ENCODE measurements at places on chromosomes 7 and 10.

GRCh38 chr7:113256883-113257531 is 138.7 kb upstream of the SMIM30 start:
- no peak for DNase-seq

DNA sequence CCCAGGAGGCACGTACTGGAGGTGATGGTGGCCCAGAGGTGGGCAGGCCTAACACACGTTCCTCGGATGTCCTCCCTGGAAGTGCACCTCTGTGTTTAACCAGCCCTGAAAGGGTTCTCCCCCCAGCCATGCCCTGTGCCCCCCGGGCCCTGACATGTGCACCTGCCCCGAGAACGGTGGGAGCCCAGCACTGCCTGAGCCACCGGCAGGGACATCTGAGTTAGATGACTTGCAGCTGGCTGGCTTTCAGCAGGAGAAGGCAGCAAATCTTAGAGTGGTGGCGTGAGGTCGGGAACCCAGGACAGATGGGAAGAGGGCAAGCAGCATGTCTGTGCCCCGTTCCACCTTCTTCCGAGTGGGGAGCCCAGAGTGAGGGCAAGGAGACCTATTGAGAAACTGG is 291.8 kb downstream of the TCERG1L start:
- DNase-seq = no peak

GRCh38 chr7:71237945-71238344 is 106.0 kb downstream of the GALNT17 start:
- DNase-seq = no peak

GRCh38 chr10:110735620-110736027 is 91.5 kb downstream of the RBM20 start:
- DNase-seq = no peak

- DNase-seq = no peak
Observed at GRCh38 chr7:151014950-151015349, 9.3 kb downstream of the ATG9B start.

GRCh38 chr7:9149499-9150082 is 716.2 kb downstream of the NXPH1 start:
- DNase-seq = no peak

DNA sequence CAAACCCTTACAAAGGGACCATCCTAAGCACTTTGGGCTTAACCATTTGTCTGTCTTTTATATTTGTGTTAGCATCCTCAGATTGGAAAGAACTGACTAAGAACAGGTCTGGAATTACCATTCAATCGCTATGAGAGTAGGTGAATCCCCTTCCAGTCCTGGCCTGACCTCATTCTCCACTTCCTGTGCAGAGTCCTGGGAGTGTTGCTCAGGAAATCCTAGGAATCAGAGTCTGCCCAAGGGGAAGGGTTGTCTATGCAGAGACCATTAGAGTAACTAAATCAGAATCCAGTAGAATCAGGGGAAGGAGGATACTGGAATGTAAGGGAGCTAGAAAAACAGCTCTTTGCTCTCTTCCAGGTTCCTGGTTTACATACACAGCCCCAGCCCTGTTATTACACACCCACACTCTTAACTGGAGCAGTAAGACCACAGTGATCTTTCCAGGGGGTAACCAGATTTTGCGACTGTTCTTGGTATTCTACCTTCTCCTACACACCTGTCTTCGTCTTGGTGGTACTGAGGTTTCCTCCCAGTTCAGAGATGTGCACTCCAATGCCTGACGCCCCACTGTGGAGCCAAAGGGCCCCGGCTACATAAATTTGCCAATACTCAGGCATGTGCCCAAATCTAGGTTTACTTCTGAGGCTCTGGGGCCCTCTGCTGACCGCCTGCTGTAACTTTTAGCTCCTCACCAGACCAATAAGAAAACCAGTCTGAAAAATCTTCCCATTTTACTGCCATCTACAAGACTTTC is 103.7 kb downstream of the RNF216 start:
- DNase-seq = no peak

DNA sequence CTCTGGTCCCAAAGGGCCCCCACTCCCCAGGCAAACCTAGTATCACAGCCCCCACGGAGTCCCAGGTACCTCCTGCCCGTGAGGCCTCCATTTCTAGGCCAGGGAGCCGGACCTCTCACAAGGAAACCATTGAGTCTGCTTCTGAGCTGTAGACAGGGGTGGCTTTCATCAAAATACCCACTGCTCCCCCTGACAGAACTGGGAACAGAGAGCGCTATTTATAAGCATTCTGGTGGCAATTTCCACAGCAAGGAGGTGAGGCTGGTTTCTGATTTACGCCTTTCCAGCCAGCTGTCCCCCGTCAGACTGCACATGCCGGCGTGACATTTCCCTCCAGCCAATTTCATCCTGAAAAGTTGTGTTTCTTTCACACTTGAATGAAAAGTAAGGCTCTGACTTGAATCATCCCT is 407.5 kb upstream of the PRKCQ start:
- no peak for DNase-seq

- no peak for DNase-seq
Observed at GRCh38 chr10:96238646-96239623, 32.4 kb downstream of the BLNK start.

DNA sequence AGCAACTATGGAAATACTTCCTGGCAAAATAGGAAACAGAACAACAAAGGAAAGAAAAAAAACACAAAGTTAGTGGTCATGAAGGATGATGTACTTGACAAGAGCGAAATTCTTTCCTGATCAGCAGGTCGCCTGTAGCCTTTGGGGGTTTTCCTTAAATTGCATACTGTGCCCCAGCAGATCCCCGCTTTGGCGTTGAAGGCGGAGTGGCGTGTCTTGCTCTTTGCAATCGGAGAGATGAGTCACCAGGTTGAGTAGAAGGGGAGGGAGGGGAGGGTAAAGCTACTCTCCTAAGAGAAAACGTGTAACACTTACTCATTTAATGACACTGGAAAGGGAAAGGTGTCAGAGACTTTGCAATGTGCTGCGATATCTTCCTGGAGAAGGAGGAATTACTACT is 587.2 kb downstream of the SORCS1 start:
- DNase-seq = no peak

- no peak for DNase-seq
Observed at GRCh38 chr10:20745556-20746375, 151.3 kb downstream of the NEBL start.

GRCh38 chr7:37915438-37915837 is 1.2 kb downstream of the SFRP4 start:
- no peak for DNase-seq

DNA sequence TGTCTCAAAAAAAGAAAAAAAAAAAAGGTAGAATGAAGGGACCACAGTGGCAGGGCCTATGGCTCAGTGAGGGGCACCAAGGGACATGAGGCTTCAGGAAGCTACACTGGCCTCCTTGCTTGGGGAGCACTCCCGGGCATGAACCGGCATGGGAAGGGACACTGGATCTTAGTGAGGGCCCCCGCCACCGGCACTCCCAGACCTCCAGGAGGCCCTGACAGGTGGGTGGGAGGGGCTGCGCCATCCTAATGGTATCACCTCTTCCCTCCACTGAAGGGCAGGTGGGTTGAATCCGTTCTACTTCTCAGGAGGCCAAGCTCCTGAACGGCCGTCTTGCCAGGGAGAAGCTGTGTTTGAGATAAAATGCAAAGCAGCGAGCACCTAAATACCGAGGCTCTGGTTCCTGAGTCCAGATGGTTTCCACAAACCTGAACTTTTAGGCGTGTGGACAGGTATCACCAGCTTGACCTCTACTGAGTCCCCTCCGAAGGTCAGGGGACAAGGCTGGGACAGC is 69.8 kb downstream of the C10orf143 start:
- no peak for DNase-seq

- DNase-seq = no peak
Observed at GRCh38 chr10:50333872-50334271, 82.6 kb upstream of the ASAH2 start.

GRCh38 chr10:98339799-98340198 is 71.8 kb upstream of the LOXL4 start:
- no peak for DNase-seq

- DNase-seq = no peak
Observed at GRCh38 chr10:67257018-67257417, 331.2 kb downstream of the LRRTM3 start.

DNA sequence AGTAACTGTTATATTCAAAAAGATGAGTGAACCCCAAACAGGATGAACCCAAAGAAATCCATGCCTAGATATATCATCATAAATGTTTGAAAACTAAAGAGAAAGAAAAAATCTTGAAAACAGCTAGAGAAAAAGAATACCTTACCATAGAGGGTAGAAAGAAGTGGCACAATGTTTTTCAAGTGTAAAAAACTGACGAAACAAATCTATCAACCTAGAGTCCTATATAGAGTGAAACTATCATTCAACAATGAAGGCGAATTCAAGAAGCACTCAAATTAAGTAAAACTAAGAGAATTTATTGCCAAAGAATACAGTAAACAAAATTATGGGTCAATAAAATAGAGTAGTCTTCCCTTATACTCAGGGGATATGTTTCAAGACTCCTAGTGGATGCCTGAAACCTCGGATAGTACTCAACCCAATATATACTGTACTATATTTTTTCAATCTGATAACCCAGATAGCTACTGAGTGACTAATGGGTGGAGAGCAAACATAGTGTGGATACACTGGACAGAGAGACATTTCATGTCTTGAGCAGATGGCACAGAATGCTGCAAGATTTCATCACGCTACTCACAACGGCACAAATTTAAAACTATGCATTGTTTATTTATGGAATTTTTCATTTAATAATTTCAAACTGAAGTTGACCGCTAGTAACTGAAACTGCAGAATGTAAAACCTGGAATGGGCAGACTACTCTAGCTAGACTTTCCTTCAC is 52.6 kb upstream of the TMEM106B start:
- DNase-seq = no peak

- no peak for DNase-seq
Observed at GRCh38 chr7:132080967-132081668, 495.2 kb downstream of the PLXNA4 start.

DNA sequence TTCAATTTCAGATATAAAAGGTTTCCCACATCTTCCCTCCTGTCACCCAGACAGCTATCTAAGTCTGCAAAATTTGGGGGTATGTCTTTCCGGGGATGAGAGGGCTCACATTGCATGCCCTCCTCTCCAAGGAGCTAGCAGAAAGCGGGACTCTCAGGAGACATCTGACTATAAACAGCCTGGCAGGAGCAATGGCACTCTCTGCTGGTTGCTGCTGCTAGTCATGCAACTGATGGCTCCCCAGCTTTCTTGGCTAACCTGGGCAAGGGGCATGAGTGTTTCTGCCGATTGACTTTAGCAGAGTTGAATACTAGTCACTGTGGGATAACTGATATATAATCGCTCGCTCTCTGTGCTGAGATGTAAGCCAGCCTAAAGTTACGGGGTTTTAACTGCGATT is 12.0 kb downstream of the TBX20 start:
- no peak for DNase-seq

DNA sequence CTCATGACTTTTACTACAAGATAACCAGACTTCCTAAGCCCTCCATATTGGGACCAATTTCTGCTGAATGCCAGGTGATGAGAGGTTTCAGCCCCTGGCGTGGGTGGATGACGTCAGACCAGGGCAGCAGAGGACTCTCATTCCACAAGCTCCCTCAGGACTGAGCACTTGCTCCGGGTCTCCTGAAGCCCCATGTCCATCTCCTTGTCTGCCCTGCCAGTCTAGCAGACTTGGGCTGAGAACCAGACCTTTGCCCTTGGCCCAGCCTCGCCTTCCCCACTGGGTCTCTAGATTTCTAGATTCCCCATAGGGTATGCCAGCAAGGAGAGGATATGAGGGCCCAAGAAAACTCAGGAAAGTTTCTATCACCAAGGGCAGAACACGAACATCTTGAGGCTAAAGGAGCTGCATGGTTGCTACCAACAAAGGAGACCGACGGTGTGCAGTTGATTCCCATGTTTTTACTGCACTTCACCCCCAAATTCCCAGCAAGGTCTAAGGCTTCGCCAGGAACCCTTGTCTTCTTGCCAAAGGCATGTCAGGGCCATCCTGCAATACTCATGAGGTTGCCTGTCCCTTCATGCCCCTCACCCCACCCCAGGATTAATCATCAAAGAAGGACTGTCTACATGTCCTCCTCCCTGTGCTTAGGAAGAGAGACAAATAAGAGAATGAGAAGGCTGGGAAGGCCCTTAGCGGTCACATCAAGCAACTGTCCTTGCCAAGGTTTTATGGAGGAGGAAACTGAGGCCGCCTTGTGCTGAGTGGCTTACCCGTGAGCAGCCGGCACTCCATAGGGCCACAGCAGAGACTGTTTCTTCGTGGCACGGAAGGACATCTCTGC is 96.5 kb upstream of the MACROH2A2 start:
- no peak for DNase-seq

DNA sequence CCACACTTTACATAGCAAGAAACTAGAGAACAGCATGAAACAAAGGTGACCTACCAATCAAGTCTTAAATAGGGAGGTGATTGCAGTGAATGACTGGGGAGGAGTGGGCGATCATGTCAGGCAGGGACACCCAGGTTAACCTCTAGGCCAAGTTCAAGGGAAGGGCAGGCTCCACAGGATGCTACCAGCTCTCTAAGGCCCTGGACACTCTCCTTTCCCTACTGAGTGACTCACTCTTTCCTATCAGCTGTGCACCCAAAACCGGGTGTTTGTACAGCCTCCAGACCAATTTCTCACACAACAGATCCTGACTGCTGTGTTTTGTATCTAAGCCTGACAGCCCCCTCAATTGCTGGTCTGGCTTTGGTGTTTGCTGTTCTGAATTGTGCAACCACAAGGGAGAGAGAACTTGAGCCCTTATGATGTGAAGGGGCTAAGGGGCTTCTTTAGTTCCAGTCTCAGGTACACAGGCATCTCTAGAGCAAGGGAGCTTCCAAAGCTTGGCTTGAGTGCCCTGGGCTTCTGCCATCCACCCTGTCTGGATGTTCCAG is 107.8 kb downstream of the TBXAS1 start:
- no peak for DNase-seq

GRCh38 chr10:93816123-93816747 is 58.5 kb downstream of the LGI1 start:
- DNase-seq = no peak

DNA sequence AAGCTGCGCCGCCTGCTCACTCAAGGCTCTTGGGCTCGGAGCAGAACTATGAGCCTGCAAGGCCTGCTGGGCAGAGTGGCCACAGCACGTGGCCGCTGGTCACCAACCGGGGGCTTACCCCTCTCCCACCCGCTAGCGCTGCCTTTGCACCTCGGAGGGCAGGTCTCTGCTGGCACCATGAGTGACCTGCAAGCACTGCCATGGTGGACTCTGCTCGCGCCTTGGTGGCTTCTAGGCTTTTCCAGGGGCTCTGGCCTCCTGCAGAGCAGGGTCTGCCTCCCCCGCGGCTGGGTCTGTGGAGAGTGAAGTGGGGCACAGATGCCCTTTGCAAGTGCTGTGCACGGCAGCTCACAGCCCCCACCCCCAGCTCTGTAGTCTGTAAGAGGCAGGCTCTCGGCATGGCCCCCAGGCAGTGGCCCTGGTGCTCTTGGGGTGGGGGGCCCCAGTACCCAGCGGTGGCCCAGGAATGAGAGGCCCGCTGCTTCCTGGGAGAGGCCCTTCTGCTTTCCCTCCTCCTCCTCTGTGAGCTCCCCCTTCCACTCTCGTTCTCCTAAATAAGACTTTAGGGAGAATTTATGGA is 119.6 kb downstream of the INPP5A start:
- no peak for DNase-seq

GRCh38 chr10:33199731-33200232 is 134.7 kb downstream of the NRP1 start:
- DNase-seq = no peak

GRCh38 chr7:2926120-2926895 is 82.2 kb upstream of the GNA12 start:
- DNase-seq = no peak
